Stimulated activated CD4-positive, alpha-beta T cell treated with anti-CD3 and anti-CD28 coated beads, TNF-alpha, amount 100 ng/mL, for 24 hours (primary cell): ENCODE measurements at places on chromosomes 7 and 10.

DNA sequence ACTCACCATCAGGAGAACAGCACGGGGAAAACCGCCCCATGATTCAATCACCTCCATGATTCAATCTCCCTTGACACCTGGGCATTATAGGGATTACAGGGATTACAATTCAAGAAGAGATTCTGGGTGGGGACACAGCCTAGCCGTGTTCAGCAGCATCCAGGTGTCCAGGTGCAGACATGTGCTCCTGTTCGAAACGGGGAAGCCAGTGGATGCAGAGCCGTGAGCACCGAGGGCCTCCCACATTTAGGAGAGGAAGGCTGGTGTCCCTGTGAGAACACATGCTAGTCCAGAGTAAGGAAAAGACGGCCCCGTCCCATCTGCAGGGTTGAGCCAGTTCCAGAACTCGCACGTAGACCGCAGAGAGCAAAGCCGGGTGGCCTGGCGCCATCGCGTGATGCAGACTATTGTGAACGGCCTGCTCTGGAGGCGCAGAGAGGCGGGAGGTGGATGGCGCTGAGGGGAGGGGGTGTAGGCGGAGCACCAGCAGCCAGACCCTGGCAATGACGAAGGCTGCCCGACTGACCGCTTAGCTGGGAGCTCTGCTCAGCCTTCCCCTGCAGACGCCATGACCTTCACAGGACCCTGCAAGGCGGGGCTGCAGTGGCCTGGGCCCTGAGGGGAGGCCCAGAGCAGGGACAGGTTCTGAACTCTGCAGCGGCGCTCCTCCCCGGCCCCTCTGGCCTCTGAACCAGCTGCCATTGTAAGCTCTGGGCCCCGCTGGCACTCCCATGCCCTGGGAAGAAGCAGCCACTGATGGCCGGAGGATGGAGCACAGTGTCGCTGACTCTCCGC, 141.6 kb upstream of the TCERG1L start:
- DNase-seq: no peak

DNA sequence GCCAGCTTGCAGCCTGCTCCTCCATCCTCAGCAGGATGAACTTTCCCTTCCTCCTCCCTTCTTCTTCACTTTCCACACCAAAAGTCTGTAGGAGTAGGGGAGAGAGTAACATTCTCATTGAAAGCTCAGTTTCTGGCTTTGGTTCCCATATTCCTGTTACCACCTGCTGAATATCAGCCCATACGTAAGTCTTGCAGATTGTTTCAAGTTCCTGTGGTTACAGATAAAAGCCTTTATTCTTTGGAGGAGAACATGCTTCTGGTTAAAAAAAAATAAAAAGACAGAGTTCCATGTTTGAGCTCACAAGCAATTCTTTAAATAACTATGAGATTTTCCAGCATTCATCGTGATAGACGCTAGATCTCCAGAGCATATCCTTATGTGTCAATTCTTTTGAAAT, 637.3 kb downstream of the SUGCT start:
- no peak for DNase-seq

- DNase-seq: no peak
Measured at GRCh38 chr10:18949391-18949790, 99.2 kb upstream of the MALRD1 start.

- no peak for DNase-seq
Measured at GRCh38 chr10:35993591-35994515, 351.8 kb upstream of the FZD8 start.

GRCh38 chr10:60043561-60044241, 137.3 kb upstream of the CCDC6 start:
- DNase-seq: no peak

GRCh38 chr10:11962176-11962575, 80.4 kb downstream of the UPF2 start:
- no peak for DNase-seq

DNA sequence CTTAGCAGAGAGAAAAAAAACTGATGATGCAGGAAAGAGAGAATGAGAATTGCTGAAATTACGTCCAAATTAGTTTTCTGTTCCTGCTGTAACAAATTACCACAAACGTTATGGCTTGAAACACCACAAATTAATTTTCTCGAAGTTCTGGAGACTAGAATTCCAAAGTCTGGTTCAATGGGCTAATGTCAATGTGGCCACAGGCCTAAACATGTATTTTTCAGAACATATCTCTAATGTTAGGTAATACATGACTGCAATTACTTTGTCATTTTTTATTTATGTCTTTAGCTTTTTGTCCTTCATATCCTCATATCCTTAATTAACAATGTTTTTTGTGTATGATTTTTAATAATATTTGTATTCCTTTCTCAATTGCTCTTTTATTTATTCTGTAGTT, 3.0 kb upstream of the AKR1C3 start:
- no peak for DNase-seq

- DNase-seq: no peak
Measured at GRCh38 chr10:3337741-3338140, 165.2 kb upstream of the PITRM1 start.

DNA sequence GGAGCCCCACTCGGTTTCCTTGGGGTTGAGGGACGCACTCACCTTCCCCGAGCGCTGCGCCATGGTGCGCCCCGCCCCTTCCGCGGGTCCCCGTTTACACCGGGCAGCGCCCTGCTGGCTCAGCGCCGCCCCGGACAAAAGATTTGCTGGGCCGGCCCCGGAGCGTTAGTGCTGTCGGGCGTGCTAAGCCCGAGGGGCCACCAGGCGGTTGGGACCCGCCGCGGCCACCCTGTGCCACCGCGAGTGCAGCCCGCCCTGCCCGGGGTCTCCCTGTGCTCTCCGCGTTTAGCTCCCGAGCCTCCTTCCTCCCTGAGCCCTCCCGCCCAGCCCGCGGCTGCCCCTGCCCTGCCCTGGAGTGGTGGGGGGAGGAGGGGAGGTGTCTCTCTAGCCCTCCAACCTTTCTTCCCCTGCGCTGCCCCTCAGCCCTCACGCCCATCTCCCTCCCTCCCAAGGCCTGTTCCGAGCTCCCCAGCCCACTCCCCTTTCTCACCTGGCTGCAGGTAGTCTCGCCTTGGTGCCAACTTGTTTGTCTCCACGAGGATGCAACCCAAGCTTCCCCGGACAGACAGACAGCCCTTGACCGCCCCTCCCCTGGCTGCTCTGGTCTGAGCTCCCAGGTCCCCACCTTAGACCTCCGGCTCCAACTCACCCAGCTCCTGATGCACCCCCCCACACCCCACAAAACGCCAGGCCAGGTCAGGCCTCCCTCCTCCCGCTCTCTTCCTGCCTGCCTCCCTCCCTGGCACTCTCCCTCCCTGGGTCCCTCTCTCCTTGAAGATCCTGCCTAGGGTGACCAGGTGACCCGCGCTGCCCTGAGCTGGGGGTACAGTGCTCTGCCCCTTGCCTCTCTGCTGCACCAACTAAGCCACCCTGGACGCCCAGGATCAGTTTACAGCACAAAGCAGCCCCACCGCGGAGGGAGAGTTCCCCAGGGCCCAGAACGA, at the start of gene CRYGN:
CRYGN (minus strand) TSS at position 287 of the 944 bp plus-strand sequence; CDS start at position 63, 224 bp downstream.
- DNase-seq: no peak
